SK-MEL-5 (cell line): ENCODE measurements at places on chromosomes 4 and X.

DNA sequence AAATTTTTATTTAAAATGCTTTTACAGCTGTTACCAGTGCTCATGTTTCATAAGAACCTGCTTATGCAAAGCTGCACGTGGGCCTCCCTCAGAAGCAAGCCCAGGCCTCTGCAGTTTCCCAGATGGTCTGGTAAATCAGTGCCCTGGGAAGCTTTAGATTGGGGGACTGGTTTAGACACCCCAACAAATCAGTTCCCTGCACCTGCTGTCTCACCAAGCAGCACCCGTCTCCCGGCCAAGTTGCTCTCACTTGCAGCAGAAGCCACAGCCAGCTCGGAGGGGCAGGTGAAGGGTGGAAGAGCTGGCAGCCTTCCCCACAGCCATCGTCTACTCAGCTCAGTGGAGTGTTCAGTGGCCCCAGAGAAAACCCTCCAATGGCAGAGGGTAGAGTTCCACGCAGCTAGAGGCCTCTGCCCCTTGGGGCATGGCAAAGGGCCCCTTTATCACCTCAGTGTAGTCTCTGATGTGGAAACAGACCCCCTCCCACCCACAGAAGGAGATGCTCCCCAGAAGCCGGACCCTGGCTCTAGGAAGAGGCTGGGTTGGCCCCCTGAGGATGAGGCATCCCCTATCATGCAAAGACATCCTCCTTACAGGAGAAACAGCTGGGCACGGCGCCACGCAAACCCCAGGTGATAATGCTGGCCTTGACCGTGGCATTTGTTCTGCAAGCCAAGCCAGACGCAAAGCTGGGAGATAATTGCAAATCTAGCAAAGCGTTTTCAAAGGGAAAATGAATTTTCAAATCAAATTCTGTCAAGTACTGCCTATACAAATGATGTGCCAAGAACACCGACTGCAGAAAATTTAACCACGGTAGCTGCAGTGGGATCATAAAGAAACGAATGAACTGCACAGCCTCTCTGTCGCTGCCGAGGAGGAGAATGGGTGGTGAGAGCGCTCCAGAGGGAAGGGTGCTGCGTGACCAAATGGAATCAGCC, 51.9 kb downstream of the ZFYVE28 start:
- no peak for DNase-seq

- peak; percentile 0 for DNase-seq
These were observed 79.8 kb downstream of the HCCS start for GRCh38 chrX:11190745-11191510.

- DNase-seq = no peak
These were observed 192.9 kb upstream of the RBPJ start for GRCh38 chr4:26127851-26128337.

- no peak for DNase-seq
These were observed 6.2 kb downstream of the SORCS2 start for GRCh38 chr4:7198440-7199128.

GRCh38 chrX:56797574-56798338, 68.7 kb downstream of the NBDY start:
- peak; percentile 3 for DNase-seq

- DNase-seq = no peak
These were observed 9.9 kb downstream of the CFAP99 start for GRCh38 chr4:2428496-2429213.

DNA sequence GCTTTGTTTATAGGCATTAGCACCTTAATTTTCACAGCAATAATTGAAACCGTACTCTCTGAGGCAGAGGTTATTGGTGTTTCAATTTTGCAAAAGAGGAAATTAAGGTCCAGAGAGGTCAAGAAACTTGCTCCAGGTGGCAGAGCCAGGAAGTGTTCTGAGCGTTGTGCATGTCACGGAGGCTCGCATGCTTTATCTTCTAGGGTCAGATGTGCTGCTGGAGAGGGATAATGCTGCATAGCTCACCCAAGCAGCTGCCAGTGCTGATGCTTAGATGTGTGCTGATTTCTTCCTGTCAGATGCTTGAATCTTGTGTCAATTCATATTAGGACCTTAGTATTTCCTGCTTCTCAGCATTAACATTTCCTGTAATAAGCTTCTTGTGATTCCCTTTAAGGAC, 13.0 kb upstream of the FGF5 start:
- DNase-seq = no peak

GRCh38 chrX:41634284-41634683, 54.5 kb upstream of the GPR34 start:
- peak; percentile 83 for DNase-seq

GRCh38 chr4:66575008-66575696, 904.9 kb upstream of the EPHA5 start:
- DNase-seq = peak; percentile 75

- no peak for DNase-seq
These were observed 200.4 kb upstream of the GYPA start for GRCh38 chr4:144340931-144341330.

DNA sequence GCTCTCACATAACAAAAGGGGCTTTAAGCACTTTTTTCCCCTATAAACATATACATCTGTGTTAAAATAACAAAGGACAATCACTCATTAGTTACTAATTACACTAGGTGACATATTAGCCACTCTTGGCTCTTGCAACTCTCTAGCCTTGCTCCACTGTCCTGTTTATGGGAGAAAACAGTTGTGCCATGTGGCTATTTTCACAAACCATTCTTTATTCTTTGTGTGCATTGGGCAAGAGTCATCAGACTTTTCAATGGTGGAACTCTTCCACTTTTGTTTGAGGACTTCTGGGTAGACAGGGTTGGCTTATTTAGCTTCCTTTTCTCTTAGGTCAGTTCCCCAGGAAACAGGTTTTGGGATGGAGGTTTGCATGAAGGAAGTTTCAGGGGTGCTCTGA, 16.0 kb upstream of the FAM149A start:
- DNase-seq = peak; percentile 63

GRCh38 chr4:139223682-139224317, 46.8 kb upstream of the ELF2 start:
- DNase-seq = peak; percentile 20

DNA sequence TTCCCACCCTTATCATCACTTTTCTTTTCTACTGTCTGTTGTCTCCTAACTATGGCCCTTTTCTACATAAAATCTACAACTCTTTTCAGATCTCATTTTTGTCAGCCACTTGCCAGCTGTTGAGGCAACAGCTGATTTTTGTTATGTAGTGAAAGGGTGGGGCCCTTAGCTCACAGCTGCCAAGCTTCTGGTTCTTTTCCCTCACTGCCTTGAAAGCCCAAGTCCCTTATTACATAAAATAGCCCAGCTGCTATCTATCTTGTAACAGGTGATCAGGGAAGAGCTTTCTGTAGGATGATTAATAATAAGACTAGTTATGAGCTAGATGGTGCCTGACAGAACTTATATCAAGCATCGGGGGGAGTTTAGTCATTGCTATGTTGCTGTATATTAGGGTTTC, 45.9 kb downstream of the ADGRL3 start:
- no peak for DNase-seq

- DNase-seq = no peak
These were observed 26.5 kb upstream of the MANBA start for GRCh38 chr4:102787096-102787881.

- DNase-seq = no peak
These were observed 153.4 kb downstream of the BMPR1B start for GRCh38 chr4:94911106-94911505.

DNA sequence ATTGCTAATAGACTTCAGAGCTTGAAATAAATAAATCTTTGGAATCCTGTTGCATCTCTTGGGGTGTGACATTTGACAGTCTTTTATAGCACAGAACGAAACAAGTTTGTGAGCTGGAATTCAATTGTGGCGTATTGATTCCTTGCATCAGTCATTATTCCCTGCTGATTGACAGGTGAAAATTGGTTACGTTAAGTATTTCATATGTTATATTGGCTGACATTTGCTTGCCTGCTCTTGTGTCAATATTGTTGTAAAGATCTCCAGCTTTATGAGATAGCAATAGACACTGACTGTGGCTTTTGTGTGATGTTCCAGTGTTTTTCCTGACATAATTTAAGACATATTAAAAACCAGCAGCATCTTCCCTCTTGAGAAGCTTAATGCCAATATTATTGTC, 644.4 kb upstream of the FAM241A start:
- no peak for DNase-seq

DNA sequence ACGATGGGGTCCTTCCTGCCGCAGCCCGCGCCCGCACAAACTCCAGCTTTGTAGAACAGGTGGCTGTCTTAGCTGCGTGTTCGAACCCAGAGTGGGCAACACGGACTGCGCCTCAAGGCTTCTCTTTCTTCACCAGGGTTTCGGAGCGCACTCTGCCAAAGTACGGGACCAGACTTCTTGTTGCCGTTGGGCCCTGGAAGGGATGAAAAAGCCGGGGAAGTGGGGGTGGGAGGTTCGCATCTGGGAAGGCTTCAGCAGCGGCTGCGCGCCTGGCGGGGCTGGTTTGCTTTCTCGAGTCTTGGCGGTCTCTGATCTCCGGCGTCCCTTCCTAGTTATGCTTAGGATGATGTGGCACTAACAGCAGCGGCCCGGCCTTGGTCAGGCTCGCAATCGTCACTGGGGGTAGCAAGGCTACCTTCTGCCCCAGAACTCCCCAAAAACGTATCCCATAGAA, 673 bp downstream of the PARM1 start:
- DNase-seq = no peak

DNA sequence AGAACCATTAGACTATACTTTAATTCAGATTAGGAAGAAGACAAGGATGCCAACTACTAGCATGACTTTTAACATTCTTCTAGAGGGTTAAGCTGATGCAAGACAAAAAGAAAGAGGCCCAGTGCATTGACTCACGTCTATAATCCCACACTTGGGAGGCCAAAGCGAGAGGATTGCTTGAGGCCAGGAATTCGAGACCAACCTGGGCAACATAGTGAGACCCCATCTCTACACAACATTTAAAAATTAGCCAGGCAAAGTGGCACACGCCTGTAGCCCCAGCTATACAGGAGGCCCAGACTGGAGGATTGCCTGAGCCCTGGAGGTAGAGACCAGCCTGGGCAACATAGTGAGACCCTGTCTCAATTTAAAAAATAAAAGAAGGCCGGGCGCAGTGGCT, 40.2 kb upstream of the HPRT1 start:
- DNase-seq = no peak

DNA sequence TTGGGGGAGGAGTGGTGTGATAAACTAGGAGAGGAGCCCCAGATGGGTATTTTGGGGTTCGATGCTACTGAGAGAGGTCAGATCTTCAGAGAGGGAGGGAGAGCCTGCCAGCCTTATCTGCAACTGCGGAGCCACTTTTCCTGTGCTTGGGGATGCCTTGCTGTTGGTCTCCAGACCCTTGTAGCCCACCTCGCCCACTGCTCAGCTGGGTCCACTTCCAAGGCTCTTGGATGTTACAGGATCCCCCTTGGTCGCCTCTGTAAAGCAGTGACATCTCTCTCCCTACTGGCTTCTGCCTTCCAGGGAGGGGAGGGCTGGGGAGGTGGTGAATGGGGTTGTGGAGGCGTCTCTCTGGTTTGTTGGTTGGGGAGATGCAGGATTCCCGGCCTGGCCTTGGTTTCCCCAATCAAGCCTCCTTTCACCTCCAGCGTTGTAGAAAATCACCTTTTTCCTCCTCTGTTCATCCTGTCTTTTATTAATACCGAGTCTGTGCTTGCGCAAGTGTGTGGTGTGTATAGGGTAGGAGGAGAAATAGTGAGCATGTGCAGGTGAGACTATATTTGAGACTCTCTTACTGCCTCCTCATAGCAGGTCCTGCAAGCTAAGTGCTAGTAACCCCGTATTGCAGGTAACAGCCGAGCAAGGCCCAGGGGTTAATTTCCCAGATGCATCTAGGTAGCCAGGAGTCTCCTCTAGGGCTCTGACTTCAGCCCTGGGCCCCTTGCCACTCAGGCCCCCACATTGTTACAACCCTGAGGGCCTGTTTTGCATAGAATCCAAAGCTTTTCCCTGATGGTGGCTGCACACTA, 337.4 kb downstream of the ARHGAP10 start:
- no peak for DNase-seq

GRCh38 chr4:108982402-108983185, 219.7 kb upstream of the ETNPPL start:
- DNase-seq = no peak

GRCh38 chr4:186831574-186831973, 107.9 kb upstream of the FAT1 start:
- DNase-seq = no peak

DNA sequence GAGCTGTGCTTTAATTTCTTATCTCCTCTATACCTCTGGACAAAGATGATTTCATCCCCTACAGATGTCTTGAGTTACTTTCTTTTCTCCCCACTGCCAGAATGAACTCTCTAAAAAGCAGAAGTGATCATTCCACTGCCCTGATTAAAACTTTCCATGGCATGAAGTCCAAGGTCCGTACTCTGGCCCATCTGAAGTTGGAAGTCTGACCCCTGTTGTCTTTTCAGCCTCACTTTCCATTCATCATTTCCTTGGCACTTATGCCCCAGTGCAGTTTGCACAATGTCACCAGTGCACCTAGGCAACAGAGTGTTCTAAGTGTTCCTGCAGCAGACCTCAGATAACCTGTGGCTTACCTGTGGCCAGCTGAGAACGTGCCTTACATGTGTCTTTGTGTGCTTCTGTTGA, 242.4 kb downstream of the FRAS1 start:
- no peak for DNase-seq

- DNase-seq = no peak
These were observed 54.2 kb downstream of the AWAT2 start for GRCh38 chrX:69995362-69996112.

DNA sequence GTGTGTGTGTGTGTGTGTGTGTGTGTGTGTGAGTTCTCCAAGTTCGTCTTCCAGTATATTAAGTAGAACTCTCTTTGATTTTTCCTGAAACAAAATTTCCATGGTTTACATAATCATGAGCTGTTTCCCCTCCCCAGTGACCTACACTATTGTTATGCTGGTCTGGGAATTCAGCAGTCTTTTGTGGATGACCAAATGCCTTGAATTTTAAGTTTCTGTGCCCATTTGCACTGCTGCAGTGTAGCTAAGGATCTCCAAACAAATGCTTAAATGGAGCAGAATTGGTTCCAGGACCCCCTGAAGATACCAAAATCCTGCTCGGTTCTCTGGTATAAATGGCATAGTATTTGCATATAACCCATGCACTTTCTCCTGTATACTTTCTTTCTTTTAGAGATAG, 77.2 kb upstream of the SLC34A2 start:
- DNase-seq = no peak

DNA sequence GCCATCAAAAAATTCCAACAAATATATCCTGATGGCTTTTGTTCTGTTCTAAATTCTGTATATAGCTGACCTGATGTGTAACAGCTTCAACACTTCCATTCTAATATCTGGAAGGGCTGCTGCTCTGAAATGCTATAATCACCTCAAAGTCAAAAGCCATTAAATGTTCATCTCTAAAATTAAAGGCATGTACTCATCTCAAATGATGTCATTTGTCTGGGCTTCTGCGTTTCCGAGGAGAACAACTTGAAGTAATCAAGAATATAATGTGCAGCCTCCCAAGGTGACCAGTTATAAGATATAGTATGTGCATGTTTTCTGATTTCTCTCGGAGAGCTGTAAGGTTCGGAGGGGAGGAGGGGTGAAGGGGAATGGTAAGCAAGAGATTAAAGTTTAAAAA, 237.6 kb downstream of the SCFD2 start:
- DNase-seq = no peak

GRCh38 chr4:164212714-164213113, 541.2 kb upstream of the SMIM31 start:
- no peak for DNase-seq

- DNase-seq = no peak
These were observed 216.6 kb upstream of the INTU start for GRCh38 chr4:127416115-127416514.
